ENCODE measurements at places on chromosomes 16 and 17.
A peak's percentile ranks its signal among the peaks of the same experiment; 100 is the strongest.

GRCh38 chr17:75031972-75032719 is 14.6 kb downstream of the ATP5PD start:
- peak; percentile 77 for DNase-seq

- DNase-seq = peak; percentile 4
Observed at GRCh38 chr16:3609895-3610697, 1.3 kb downstream of the SLX4 start.

- peak; percentile 36 for DNase-seq
Observed at GRCh38 chr16:8920645-8921346, 38.6 kb downstream of the LITAFD start.

GRCh38 chr16:9800186-9800738 is 382.0 kb downstream of the GRIN2A start:
- no peak for DNase-seq

- DNase-seq = peak; percentile 35
Observed at GRCh38 chr16:67430977-67431774, at the start of gene HSD11B2. Gene HSD11B2, plus strand, starts transcription at chr16:67431121. Its CDS starts 128 bp downstream, at chr16:67431249.

- DNase-seq = no peak
Observed at GRCh38 chr16:83615953-83616350, 191.8 kb upstream of the HSBP1 start.

DNA sequence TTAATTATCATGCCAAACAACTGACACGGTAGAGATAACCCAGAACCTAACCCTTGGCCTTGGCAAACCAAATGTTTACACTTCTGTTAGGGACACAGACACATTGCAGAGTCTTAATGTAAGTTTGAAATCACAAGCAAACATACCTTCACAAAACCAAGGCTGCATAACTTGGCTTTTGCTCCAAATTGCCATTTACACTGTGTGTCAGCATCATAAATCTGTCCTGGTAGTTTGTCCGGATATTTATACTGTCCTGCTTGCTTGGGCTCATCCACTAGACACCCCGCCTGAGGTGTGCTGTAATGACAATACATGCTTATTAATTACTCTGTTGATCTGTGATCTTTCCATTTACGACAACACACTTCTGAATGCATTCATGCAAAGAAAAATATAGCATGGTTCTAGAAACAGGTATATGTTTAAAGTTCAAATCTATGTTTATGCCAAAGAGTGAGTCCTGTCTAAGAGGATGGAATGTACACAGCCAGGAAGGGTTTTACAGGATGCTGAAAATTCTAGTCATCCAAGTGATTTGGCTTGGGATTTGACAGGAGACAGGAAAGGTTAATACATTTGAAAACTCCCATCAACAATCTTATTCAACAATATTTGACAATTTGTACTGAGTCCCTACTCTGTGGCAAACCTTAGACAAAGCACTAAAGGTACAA is 81.1 kb downstream of the ADAMTS18 start:
- no peak for DNase-seq

DNA sequence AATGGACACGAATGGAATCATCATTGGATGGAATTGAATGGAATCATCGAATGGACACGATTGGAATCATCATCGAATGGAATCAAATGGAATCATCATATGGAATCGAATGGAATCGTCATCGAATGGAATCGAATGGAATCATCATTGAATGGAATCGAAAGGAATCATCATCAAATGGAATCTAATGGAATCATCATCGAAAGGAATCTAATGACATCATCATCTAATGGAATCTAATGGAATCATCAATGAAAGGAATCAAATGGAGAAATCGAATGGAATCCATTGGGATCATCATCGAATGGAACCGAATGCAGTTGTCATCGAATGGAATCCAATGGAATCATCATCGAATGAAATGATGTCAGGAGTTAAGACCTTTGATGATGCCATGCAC is 154.9 kb downstream of the SHCBP1 start:
- no peak for DNase-seq

DNA sequence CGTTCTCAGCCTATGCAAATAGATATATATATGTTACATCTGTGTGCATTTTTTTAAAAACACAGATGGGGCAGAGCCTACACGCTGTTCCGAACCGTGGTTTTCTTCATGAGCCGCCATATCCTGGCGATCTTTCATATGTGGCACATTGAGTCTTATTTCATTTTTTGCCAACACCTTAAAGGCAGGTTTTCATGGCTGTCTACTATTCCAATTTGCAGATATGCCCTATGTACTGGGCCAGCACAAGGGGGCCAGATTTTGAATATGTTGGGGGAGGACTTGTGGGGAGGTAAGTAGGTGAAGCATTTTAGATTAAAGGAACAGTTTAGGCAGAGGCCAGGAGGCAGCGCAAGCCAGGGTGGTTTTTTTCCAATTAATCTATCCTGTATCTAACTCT is 16.0 kb downstream of the WFDC1 start:
- DNase-seq = no peak

- peak; percentile 77 for DNase-seq
Observed at GRCh38 chr17:35764123-35764991, 3.7 kb downstream of the C17orf50 start.

DNA sequence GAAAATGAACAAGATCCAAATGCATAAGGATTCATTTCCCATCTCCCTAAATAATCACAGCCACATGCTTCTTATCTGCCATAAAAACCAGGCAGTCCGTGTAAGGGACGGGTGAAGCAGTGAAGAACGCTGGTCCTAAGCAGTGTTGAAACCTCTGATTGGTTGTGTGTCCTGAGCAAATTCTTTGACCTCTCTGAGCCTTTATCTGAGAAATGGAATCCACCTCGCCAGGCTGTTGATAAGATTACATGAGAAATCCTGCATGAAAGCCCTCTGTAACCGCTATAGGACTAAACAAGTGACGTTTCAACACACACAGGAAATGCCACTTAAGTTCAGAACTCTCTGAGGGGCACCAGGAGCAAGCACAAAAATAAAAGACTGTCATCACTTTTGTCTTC is 26.8 kb downstream of the GAS7 start:
- peak; percentile 64 for DNase-seq

GRCh38 chr16:14378689-14379467 is 251.2 kb downstream of the PARN start:
- DNase-seq = peak; percentile 72

DNA sequence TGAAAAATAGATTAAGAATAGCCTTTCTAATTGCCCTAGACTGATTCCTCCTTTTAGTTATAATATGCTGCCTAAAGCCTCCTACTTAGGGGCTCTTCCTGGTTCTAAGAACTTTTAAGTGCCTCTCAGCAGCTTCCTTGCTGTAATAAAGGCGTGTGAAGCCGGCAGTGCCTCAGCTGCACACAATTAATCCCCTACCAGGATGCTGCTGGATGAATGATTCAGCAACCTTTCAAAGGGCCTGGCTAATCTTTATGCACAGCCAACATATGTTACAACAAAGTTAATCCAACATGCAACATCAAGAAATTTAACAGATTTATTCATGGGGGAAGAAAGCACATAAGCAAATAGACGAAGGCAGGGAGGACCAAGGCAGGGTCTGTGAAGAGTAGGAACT is 145.2 kb downstream of the PMP22 start:
- DNase-seq = peak; percentile 24

GRCh38 chr16:48879223-48880122 is 269.5 kb upstream of the N4BP1 start:
- no peak for DNase-seq

DNA sequence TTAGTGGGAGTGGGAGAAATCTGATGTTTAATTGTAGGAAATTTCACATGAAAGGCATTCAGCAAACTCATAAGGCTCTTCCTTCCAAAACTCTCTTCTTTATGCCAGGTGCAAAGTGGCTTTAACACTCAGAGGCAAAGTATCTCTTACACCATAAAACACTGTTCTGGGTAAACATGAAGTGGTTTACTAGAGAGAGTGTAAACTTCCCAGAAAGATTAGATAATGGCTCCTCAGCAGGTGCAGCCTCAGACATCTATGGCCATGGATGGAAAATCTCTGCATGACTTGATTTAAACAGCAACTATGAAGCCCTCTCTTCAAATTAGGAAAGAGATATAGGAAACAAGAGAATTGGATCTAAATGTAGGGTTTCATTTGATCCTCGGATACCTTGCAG is 583.1 kb upstream of the SALL1 start:
- DNase-seq = no peak

GRCh38 chr16:84054916-84055315 is 12.3 kb upstream of the SLC38A8 start:
- DNase-seq = no peak

DNA sequence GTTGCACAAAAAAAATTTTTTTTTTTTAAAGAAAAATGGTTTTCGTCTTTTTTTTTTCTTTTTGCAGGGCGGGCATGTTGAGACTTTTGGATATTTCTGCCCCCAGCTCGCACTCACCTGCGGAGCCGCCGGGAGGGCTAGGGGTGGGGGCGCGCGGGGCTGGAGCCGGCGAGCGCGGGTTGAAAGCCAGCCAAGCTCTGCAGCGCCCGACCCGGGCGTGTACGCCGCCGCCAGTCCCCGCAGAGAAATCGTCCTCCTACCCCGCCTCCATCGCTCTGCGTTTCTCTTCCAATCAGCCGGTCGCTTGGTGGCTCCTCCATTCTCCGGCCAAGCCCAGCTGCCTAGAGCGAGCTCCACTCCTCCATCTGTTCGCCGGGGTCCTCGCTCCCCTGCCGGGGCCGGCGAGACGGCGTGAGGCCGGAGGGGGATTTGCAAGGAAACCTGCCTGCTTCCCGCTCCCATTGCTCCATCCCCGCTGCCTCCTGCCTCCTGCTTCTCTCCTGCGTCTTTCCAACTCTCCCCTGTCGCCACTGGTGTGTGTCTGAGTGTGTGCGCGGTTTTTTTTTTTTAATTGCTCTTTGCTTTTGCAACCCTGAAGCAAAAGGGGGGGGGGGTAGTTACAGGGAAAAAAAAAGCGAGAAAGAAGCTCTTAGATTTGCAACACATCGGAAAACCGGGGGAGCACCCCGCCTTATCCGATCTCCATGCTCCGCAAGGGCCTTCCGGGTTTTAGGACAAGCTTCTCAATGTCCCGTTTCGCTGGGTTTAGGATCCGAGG is 1.8 kb upstream of the UBTF start:
- DNase-seq = peak; percentile 88

DNA sequence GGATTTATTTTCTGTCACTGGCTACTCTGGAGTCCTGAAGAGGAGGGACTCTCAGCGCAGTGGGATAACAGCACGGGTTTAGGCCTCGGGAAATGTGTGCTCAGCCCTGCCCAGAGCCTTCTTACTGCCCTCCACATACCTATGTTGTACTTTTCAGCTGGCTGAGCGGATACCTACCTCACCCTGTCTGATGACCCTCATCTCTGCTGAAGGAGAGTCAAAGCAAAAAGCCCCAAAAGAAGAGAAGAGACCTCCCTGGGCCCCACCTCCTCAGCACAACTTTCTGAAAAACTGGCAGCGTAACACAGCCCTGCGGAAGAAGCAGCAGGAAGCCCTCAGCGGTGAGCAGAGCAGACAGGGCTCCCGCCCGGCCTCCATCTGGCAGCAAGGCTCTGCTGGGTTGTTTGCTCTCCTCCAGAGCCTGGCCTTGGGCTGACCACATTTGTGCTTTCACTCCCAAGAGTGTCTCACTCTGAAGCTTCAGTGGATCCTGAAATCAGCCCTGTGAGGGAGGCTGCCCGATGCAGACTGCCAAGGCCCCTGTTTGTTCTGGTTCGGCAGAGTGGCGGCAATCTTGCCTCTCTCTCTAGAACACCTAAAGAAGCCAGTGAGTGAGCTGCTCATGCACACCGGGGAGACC is 10.3 kb downstream of the MYCBPAP start:
- DNase-seq = peak; percentile 49

DNA sequence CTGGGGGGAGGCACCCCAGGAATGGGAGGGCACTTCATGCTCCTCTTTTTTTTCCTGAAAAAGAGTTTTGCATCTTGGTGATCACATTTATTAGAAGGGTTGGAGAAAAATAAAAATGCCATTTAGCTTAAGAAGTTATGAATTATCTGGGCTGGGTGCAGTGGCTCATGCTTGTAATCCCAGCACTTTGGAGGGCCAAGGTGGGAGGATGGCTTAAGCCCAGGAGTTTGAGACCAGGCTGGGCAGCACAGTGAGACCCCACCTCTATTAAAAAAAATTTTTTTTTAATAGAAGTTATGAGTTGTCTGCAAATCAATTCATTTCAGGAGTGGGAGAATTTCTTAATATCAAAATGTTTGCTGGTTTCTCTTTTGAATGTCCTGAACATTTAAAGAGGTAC is 103.4 kb downstream of the SNX11 start:
- no peak for DNase-seq

All from iris pigment epithelial cell (primary cell).